ENCODE measurements at places on chromosomes 6 and 20.
A peak's percentile ranks its signal among the peaks of the same experiment; 100 is the strongest.

- no peak for DNase-seq
Measured at GRCh38 chr20:52303281-52303950, 111.8 kb upstream of the ZFP64 start.

DNA sequence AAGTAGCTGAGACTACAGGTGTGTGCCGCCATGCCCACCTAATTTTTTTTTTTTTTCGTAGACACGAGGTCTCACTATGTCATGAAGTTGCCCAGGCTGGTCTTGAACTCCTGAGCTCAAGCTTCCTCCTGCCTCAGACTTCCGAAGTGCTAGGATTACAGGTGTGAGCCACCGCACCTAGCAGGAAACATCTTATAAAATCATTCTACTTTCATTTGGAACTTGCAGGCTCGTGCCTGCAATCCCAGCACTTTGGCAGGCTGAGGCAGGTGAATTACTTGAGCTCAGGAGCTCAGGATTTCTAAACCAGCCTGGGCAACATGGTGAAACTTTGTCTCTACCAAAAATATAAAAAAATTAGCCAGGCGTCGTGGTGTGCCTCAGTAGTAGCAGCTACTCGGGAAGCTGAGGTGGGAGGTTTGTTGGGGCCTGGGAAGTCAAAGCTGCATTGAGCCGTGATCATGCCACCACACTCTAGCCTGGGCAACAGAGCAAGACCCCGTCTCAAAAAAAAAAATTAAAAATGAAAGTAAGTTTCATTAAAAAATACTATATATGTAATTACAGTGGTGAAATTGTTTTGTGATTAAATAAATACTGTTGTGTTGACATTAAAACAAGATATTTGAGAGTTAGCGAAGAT, 15.1 kb downstream of the MAPK14 start:
- no peak for DNase-seq

DNA sequence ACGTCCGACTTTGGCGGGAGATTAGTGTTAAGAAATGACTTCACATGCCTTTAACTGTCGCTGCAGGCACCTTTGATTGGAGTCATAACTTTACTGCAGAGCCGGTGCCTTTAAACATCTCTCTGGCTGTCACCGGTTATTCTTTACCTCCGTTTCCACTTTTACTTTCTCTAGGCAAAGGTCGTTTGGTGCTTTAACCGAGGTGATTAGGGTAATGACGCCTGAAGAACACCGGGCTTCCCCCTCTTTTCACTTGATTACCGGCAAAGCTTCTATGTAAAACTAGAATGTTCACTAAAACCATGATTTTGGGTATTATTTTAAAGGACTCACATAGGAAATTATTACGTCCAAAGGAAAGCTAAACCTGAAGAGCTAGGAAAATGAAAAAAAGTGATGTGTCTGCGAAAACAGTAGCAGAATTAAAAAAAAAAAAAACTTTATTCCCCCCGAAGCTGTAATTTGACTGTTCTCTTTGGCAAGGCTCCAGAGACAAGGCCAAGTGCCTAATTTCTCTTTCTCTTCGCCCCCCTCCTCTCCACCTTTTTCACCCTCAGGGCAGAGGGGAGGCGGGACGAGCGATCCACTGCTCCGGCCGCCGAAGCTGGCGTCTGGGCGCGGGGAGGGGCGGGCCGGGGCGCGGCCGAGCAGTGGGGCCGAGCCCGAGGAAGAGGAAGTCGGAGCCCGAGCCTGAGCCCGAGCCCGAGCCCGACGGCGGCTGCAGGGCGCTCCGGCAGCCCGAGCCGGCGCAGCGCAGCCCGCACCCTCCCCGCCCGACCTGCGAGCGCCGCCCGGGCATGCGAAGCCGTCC, at the start of gene PLEKHG1:
TSS of gene PLEKHG1 (plus strand) at position 687 of the 811 bp plus-strand sequence. CDS start 133,797 bp downstream, outside the sequence.
- DNase-seq: peak; percentile 90

GRCh38 chr6:34496103-34496685, 30.3 kb downstream of the PACSIN1 start:
- DNase-seq: no peak

DNA sequence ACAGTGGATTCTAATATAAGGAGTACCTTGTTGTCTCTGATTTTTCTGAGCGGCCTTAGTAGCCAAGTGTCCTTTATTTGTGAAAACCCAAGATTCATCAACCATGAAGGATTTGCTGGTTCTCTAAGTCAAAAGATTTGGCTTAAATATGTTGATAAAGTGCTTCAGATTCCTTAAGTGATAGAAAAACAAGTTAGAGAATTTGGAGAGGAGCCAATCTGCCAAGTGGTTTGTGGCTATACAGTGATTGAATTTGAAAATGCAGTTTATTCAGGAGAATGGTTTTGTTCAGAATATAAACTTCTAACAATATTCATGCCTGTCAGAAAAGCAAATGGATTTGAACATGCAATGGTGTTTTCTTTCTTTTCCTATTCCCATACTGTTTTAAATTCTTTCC, 54.8 kb downstream of the CAP2 start:
- no peak for DNase-seq

All from eye (tissue), 1 donor.